Skin of body (tissue), 3 donors: ENCODE measurements at places on chromosomes 12 and 14. TPM values are rescaled to one million over a fixed set of nuclear protein-coding genes. Genes with fewer than 3 reads are reported as not detected.

GRCh38 chr12:90355711-90356355 is 599.1 kb downstream of the CCER1 start:
- no peak for DNase-seq

The CLEC4D gene
- total RNA-seq, result 0.99 TPM

GRCh38 chr12:51844854-51845253 is 3.7 kb downstream of the FIGNL2 start:
- no peak for DNase-seq

GRCh38 chr14:70716483-70716882 is 74.8 kb downstream of the TTC9 start:
- no peak for DNase-seq

DNA sequence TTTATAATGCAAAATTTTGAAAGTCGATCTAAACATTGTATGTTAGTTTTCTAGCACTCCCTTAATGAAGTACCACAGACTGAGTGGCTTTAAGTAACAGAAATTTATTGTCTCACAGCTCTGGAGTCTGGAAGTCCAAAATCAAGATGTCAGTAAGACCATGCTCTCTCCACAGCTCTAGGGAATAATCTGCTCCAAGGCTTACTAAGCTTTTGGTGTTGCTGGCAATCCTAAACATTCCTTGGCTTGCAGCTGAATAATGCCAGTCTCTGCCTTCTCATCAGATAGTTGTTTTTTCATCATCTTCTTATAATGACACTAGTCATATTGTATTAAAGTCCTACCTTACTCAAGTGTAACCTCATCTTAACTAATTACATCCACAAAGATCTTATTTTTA is 102.2 kb downstream of the RASSF9 start:
- DNase-seq, result no peak

The MANSC1 gene
- 3.4 TPM for total RNA-seq

DNA sequence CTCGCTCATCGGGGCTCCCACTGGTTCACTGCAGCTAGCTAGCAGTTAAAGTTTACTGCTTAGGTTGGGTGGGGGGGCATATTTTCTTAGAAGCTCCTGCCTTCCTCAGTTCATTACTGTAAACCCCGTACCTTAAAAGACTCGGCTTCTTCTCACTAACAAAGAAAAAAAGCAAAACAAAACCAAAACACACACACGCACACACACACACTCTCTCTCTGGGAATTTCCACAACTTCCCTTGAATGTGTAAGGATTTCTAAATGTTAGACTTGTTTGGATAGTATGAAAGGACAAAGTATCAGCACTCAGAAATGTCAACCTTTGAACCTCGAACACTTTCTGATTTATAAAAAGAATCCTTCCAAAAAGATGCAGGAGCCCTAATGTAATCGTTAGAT is 927 bp downstream of the PTHLH start:
- no peak for DNase-seq

DNA sequence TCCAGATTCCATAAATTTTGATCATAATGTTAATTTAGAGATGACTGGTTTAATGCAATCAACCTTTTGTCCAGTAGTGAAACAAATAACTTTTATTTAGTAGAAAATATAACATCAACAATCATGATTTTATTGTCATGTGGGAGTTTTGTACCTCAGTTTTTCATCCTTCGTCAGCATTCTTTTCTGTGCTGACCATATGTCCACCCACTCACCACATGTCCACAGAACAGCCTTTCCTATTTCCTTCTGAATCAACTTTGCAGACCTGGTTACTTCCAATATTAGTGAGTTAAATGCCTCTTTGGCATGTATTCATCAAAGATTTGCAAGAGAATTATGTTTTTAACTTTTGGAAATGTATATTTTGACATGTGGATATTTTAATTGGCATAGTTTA is 36.8 kb upstream of the CNTN1 start:
- no peak for DNase-seq

- DNase-seq, result no peak
Observed at GRCh38 chr12:11856971-11857370, 207.5 kb downstream of the ETV6 start.
